ENCODE measurements at places on chromosomes 3 and 15. TPM values are rescaled to one million over a fixed set of nuclear protein-coding genes. Genes with fewer than 3 reads are reported as not detected.

Gene TRIM42
- not detected for polyA plus RNA-seq

Gene CADPS
- 7.2 TPM for polyA plus RNA-seq

Gene BBS4
- polyA plus RNA-seq: 3.5 TPM

Gene PCSK6
- 0.67 TPM for polyA plus RNA-seq

Gene FEZF2
- not detected for polyA plus RNA-seq

Gene SLC15A2
- polyA plus RNA-seq: 0.34 TPM

Gene MAGEL2
- polyA plus RNA-seq: not detected

- peak; percentile 64 for DNase-seq
These were observed at the start of gene CEMIP for GRCh38 chr15:80778964-80779657. Gene CEMIP (plus strand): TSS chr15:80779370. CDS start chr15:80873880, 94,510 bp downstream.

DNA sequence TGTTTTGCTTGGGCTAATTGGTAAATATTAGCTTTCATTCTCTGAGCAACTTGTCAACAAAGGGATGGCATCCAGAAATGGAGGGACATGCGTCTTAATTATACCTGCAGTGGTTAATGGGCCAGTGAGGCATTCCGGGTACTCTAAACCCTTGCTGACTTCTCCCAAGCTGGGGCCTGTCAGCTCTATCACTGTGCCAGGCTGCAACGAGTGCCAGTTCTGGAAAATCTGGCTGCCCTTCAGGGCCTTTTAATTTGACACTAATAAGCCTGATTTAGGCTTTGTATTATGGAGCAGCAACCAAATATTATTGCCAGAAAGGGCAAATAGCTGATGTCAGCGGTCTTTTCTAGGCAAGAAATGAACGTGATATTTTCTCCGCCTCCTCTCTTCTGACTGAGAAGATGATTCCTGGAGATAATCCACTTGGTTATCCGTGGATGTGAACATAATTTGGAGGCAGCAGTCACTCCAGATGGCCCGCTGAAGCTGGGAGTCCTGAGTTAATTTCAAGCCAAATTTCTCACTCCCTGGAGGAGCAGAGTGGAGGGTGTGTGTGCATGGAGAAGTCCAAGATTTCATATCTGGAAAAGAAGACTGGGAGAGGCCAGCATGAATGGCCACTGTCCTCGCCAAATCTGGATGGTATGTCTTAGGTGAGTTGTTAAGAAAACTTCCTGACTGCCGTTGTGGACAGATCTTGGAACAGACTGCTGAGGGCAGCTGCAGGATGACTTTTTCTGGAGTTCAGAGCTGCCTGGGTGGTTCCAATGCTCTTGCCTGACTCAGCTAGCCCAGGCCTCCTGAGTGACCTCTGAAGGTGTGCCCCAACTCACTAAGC, 44.4 kb upstream of the PSMD6 start:
- DNase-seq: no peak

DNA sequence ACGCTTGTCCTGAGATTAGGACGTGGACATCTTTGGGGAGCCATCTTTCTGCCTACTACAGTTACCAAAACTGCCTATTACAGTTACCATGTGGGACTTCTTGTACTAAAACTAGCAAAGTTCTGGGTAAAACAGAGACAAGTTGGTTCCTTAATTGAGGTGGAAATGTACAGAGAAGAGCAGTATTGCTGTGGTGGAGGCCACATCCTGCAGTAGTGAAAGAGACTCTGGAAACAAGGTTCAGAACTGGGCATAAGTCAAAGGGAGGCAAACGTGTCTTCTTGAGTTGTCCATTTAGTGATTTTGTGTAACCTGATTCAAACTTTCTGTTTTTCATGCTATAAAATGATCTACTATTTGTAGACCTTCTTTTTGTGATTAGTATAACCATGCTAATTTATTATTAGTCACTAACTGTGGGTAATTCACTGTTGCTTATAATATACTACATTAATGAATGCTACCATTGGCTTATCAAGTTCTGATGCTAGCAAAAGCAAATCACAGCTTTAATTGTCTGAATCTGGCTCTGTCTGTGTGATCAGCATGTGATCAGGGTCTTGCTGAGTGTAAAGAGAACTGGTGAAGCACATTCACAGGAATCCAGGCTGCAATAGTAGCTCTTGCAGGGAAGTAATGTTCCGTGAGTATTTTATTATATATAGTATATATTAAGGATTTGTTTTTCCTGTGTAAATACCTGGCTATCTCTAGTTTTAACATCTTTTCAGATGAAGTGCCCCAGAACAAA, 207.9 kb upstream of the GAP43 start:
- no peak for DNase-seq

GRCh38 chr15:101672298-101672697, 20.1 kb upstream of the TM2D3 start:
- no peak for DNase-seq

- no peak for DNase-seq
These were observed 205.0 kb downstream of the OSBPL10 start for GRCh38 chr3:31776016-31776415.

DNA sequence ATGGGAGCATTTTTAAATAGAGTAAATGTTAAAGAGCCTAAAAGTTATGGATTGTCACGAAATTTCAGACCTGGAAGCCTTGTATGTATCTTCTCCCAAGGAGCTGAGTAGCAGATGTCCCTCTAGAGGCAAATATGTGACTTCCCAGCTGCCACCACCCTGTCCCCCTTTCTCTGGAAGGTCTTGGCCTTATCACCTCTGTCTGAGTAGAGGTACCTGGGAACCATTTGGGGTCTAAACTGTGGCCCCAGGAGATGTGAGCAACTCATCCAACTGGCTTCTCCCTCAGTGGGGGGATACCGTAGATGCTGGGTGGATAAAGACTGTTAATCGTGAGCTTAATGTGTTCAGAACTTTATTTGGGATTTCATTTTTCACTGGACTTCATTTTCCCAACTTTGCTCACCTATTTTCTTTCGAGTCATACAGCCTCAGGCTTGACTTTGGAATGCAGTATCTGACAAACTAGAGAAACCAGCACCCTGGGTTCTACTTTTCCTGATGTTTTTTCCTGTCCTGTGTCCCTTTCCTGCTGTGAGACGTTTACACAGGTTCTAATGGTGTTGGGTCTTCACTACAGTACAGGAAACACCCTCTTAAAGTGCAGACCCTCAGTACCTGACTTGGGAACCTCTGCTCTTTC, 53.3 kb upstream of the CCR4 start:
- DNase-seq: no peak

GRCh38 chr3:32423956-32424557, 32.4 kb downstream of the CMTM7 start:
- DNase-seq: no peak

DNA sequence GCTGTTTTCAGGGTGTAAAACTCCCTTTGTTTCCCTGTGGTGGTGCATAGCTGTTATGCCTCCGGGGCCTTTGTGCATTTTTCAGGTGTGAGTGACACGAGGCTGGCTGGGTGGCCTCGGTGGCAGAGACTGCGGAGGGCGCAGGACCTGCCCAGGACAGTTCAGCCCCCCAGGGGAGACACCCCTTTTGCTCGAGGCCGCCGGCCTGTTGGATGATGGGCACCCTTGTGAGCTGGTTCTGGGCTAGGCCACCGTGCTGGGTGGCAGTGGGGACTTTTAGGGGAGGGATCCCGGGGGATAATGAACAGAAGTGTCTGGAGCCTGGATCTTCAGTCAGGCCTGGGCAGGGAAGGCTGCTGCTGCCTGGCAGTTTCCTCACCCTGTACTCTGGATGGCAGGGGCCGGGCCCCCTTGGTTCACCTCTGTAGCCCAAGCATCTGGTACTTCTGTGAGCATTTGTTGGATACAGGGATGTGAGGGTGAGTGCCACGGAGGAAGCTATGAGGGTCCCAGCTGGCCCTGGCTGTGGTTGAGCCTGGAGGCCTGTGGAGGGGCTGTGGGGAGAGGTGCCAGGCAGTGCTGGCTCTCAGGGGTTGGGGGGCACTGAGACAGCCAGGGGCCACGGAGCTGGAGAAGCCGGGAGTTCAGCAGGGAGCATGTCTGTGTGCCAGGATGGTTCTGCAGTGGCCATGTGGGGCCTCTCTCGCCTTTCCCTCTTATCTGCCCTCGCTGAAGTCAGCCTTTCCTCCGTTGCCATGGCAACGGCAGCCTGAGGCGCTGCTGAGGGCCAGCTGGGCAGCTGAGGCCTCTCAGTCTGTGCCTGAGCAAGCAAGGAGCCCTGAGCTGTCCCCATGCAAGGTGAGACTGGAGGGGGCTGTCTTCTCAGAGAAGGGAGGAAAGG, 49.0 kb downstream of the KY start:
- DNase-seq: no peak

DNA sequence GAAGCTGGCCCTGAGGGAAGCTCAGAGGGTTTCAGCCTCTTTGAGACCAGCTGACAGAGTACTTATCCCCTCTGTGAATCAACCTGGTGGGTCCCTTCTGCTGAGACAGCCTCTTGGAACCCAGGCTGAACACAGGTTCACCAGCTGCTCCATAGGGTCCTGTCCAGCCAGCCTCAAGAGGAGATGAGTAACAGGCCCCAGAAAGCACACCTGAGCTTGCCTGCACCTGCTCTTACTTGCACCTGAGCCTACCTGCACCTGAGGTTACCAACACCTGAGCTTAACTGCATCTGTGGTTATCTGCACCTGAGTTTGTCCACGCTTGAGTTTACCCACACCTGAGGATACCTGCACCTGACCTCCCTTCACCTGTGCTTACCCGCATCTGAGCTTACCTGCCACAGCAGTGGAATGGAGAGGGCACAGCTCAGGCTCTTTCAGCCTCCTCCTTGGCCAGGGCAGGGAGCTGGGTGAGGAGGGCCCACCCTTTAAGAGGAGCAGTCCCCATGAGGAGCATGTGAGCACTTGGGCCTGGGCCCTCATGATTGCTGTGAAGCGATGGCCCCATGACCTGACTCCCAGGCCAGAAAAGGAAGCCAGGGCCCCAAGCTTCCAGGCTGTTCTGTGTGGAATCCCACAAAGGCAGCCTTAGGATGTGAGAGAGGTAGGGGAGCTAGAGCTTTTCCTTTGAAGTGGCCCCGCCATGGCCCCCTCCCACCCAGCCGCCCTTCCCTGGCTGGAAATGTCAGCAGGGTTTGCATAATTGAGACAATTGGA, at the start of gene TRPM1:
TSS of gene TRPM1 (minus strand) at position 464 of the 777 bp plus-strand sequence. CDS start 20,370 bp downstream, outside the sequence.
- DNase-seq: no peak

- DNase-seq: no peak
These were observed 4.4 kb downstream of the CLK3 start for GRCh38 chr15:74619916-74620635.

GRCh38 chr3:111949712-111950111, 29.1 kb upstream of the ABHD10 start:
- no peak for DNase-seq

DNA sequence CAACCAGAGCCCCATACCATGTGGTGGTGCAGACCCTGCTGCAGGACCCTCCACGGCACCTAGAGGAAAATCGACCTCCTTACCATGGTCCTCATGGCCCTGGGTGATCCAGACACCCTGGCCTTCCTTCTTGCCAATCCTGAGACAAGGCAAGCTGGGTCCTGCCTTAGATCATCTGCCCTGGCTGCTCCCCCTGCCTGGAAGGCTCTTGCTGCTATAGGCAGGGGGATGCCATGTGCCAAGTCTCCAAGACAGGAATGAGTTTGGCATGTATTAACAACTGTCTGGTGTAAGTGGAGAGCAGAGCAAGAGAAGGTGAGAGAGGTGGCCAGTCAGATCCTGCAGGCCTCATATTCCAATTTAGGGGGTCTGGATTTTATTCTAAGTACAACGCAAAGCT, 7.5 kb downstream of the HEG1 start:
- no peak for DNase-seq

DNA sequence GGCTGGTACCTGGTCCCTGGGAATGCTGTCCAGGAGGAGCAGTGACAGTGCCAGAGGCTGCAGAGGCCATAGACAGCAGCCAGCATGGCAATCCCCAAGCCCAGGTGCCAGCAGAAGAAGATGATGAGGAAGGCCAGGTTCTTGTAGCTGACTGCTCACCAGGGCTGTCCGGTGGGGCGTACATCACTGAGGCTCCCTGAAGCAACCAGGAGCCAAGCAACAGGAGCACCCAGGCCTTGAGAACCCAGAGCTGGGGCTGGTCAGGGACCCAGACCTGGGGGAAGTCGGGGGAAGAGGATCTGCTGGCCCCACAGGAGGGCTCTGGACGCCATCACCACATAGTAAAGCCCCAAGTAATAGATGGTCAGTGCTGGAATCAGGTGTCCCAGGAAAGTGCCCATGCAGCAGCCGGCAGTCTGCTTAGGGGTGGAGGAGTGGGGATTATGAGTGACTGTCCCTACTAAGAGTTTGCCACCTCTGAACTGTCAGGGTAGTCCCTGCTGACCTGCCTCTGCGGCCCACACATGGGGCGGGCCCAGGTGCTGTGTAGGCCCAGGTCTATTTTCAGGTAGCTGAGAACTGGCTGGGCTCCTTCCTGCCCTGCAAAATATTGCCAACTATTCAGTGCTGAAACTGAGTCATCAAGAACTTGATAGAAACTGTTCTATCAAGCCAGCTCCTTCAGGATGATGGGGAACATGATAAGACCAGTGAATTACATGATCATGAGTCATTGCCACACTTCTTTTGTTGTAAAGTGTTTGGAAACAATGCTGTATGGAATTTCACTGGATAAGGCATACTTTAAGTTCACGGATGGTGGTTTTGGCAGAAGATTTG, 68.7 kb downstream of the CHRD start:
- no peak for DNase-seq

DNA sequence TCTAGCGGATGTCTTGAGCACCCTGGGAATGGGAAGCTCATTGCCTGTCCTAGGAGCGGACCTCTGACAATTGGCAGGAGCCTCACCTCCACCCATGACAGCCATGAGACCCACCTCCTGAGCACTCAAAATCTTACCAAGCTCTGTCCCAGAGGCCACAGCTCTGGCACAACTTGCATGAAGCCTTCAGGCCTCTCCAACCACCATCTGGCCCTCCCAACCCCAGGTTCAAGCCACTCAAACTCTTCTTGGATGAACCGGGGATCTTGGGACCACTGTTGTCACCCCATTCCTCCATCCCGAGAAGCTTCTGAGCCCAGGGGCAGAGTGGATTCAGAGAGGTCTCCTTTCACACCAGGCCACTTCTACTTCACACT, 1.5 kb downstream of the VIPR1 start:
- DNase-seq: no peak

GRCh38 chr3:61996366-61996765, 377.0 kb downstream of the FEZF2 start:
- DNase-seq: no peak

DNA sequence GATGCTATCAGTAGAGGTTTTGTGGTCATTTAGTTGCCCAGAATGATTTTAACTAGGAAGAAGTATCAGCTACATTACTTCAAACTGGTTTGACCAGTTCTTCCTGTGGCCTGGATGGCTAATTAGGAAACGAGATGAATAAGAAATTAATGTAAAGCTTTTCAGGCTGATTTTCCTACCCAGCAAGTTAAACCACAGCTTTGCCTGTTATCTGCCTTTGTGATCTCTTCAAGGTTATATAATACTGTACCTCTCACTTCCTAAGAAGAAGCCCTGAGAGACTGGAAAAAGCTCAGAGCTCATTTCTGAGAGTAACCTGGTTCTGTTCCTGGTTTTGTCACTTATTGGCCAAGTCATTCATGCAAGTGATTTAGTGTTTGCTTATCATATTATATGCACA, 782.2 kb upstream of the GOLIM4 start:
- DNase-seq: peak; percentile 76

All from small intestine (tissue), 16 donors.